ENCODE measurements at places on chromosomes 5 and 9. TPM values are rescaled to one million over a fixed set of nuclear protein-coding genes. Genes with fewer than 3 reads are reported as not detected.

- H3K4me1 ChIP-seq, result no peaks in the 10 kb centered on the region
- H3K36me3 ChIP-seq, result no peaks in the 10 kb centered on the region
- H3K27ac ChIP-seq, result no peak overlapping the region
- no peak for DNase-seq
Observed at GRCh38 chr9:130971294-130971849, 32.3 kb upstream of the FIBCD1 start.

GRCh38 chr5:146548781-146549449 is 32.9 kb upstream of the GPR151 start:
- no peaks in the 10 kb centered on the region for H3K4me1 ChIP-seq
- no peak overlapping the region for H3K27ac ChIP-seq
- DNase-seq, result no peak
- no peaks in the 10 kb centered on the region for H3K36me3 ChIP-seq
- no peaks in the 10 kb centered on the region for H3K27me3 ChIP-seq

DNA sequence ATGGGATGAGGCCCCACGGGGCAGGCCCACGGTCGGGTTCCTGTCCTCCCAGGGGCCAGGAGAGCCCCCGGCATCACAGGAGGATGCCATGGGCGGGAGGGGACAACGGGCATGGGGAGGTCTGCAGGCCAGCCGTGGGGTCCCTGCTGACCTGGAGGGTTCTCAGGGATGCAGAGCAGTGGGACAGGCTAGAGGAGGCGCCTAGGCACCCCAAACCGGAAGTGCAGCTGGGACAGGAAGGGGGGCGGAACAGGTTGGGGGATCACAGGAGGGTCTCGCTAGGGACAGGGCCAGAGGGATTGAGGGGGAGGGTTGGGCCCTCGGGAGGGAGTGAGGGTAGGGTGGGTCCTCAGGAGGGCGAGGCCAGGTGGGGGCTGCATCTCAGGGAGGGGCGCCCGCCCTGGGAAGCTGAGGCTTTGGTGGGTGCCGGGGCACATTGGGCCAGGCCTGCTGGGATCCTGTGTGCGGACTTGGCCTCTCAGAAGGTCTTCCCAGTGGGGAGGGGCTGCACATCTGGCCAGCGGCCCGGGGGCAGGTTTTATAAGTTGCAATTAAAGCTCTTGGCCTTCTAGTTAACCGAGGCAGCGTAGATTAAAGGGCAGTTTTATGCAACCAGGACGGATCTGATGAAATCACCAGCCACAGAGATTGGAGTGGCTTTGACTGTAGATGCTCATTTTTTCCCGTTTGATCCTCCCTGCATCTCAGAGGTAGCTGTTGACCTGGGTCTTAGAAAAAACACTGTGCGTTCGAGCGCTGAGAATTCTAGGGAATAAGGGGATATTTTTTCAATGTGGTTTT is 20.1 kb downstream of the NKD2 start:
- H3K4me3 ChIP-seq, result no peak overlapping the region
- no peaks in the 10 kb centered on the region for H3K27me3 ChIP-seq
- H3K36me3 ChIP-seq, result no peaks in the 10 kb centered on the region
- no peaks in the 10 kb centered on the region for H3K4me1 ChIP-seq
- DNase-seq, result no peak

DNA sequence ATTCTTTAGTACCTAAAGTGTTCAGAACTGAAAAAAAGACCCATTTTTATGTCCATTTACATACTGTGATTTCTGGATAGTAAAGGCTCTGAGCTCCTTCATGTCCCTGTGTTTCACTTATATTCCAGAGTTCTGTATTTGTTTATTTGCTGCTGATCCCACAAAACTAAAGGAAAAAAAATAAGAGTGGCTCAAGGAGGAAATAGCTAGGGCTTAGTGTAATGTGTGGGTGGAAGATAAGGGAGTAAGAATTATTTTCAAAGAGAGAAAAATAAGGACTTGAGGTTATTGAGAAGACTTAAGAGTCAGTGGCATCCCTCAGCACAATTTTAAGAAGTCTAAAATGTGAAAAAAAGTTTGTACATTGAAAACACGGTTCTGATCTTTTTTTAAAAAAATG is 46.0 kb downstream of the ENTREP1 start:
- no peaks in the 10 kb centered on the region for H3K4me1 ChIP-seq
- peak overlapping the region; percentile 52 for H3K27ac ChIP-seq
- H3K4me3 ChIP-seq, result no peak overlapping the region
- no peaks in the 10 kb centered on the region for H3K27me3 ChIP-seq

DNA sequence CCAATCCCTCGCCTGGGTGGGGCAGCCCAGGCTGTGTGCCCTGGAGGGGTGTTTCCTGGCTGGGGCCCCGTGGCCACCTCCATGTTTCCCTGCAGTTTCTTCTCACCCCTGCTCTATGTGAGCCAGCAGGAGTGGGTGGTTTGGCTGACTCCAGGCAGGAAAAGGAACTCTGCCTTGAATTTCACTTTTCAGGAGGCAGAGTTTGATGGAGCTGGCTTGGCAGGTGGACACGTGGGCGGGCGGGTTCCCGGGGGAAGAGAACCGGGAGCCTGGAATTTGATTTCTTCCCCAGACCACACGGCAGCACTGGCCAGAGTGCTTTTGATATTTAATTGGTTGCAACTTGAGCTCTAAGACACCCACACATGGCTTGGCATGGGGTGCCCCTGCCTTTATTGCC is 119.8 kb upstream of the PANK3 start:
- H3K4me3 ChIP-seq, result no peak overlapping the region
- no peaks in the 10 kb centered on the region for H3K27me3 ChIP-seq
- H3K36me3 ChIP-seq, result no peaks in the 10 kb centered on the region
- DNase-seq, result no peak

GRCh38 chr5:21739096-21739495 is 1114.0 kb downstream of the CDH12 start:
- no peak overlapping the region for H3K27ac ChIP-seq
- no peaks in the 10 kb centered on the region for H3K4me1 ChIP-seq
- no peak overlapping the region for H3K4me3 ChIP-seq
- no peaks in the 10 kb centered on the region for H3K36me3 ChIP-seq
- no peak for DNase-seq
- no peaks in the 10 kb centered on the region for H3K27me3 ChIP-seq

DNA sequence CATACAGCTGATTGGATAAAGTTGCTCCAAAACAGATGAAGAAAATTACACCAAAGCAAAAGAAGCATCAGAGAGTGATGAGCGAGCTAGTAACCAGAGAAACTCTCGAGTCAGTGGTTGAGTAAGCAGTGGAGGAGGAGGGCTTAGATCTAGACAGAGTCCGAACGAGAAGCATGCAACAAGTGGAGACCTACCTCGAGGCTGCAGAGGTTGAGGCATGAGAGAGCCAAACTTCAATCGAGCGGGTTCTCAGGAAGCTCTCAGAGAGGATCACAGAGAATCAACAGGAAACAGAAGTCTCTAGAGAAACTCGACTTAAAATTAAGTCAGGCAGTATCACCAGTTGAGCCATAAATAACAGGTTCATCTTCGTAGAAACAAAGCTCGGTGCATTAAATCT is 6.1 kb downstream of the RUSC2 start:
- H3K27me3 ChIP-seq, result no peaks in the 10 kb centered on the region
- H3K4me3 ChIP-seq, result no peak overlapping the region
- H3K36me3 ChIP-seq, result no peaks in the 10 kb centered on the region
- H3K4me1 ChIP-seq, result peaks cover 4% of the 10 kb centered on the region
- H3K27ac ChIP-seq, result no peak overlapping the region
- DNase-seq, result no peak

GRCh38 chr9:19994296-19994695 is 205.5 kb upstream of the SLC24A2 start:
- H3K36me3 ChIP-seq, result no peaks in the 10 kb centered on the region
- H3K4me3 ChIP-seq, result no peak overlapping the region
- H3K4me1 ChIP-seq, result no peaks in the 10 kb centered on the region
- no peaks in the 10 kb centered on the region for H3K27me3 ChIP-seq

GRCh38 chr5:143174714-143175398 is 228.6 kb downstream of the NR3C1 start:
- no peak overlapping the region for H3K4me3 ChIP-seq
- no peak for DNase-seq
- no peak overlapping the region for H3K27ac ChIP-seq

DNA sequence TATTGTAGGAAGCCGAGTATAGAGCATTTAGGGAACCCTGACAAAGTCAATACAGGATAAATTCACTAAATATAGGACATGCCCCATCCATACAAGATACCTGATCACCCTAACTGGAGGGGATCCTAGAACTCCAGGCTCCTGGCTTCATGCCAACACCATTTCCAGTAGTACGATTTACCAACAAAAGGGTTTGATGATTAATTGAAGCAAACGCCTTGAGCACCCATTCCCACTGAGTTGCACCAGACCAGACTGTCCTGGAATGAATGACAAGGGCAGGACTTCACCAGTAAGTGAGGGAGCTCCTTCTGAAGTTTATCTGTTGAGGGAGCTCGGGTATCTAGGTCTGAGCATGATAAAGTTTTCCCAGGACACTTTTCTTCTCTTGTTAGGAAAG is 327.2 kb upstream of the MSX2 start:
- no peaks in the 10 kb centered on the region for H3K36me3 ChIP-seq
- DNase-seq, result no peak
- H3K27me3 ChIP-seq, result no peaks in the 10 kb centered on the region
- no peaks in the 10 kb centered on the region for H3K4me1 ChIP-seq
- H3K27ac ChIP-seq, result no peak overlapping the region
- H3K4me3 ChIP-seq, result no peak overlapping the region

- no peak overlapping the region for H3K27ac ChIP-seq
- no peaks in the 10 kb centered on the region for H3K27me3 ChIP-seq
- H3K36me3 ChIP-seq, result no peaks in the 10 kb centered on the region
- H3K4me3 ChIP-seq, result no peak overlapping the region
Observed at GRCh38 chr9:114126247-114127060, 27.4 kb upstream of the KIF12 start.

DNA sequence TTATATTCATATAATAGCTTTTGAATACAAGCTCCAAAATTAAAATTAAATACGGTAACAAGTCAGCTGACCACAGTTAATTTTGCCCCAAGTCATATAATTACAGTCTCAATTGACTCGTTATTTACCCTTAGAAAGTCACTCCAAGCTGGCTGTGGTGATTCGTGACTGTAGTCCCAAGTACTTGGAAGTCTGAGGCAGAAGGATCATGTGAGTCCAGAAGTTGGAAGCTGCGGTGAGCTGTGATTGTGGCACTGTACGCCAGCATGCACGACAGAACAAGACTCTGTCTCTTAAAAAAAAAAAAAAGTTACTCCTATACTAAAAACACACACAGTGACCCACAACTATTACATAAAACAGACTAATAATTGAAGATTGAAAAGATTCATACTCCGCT is 31.6 kb upstream of the DTWD2 start:
- H3K27me3 ChIP-seq, result no peaks in the 10 kb centered on the region
- no peak for DNase-seq
- H3K4me1 ChIP-seq, result no peaks in the 10 kb centered on the region
- no peak overlapping the region for H3K27ac ChIP-seq
- H3K4me3 ChIP-seq, result no peak overlapping the region
- no peaks in the 10 kb centered on the region for H3K36me3 ChIP-seq

DNA sequence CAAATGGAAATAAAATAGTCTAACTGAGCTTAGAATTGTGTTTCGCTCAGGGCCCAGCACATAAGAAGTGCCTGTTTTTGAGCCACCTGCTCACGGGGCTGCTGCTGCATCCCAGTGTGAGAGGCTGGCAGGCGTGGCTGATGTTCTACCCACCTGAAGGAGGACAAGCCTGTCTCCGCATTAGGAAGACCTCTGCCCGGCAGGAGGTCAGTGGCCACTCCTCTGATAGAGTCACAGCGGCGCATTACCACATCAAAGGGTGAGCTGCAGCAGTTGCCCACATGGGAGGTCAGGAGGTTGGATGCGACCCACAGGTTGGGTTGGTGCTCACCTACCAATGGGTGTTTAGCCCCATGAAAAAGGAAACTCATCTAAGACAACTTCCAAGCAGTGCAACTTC is 3.7 kb upstream of the SLC6A7 start:
- H3K27me3 ChIP-seq, result peaks cover 27% of the 10 kb centered on the region
- H3K36me3 ChIP-seq, result no peaks in the 10 kb centered on the region
- no peak overlapping the region for H3K4me3 ChIP-seq
- DNase-seq, result no peak

The PAPPA gene
- total RNA-seq, result 3.4 TPM

The SEMA5A gene
- total RNA-seq, result 25.9 TPM

The PAEP gene
- total RNA-seq, result not detected

Data from breast epithelium (tissue), 4 donors.